ENCODE measurements at places on chromosomes 11 and 22.

- no peak for DNase-seq
Observed at GRCh38 chr11:32781721-32782120, 12.7 kb downstream of the CCDC73 start.

- DNase-seq = no peak
Observed at GRCh38 chr22:48089601-48090331, 1327.3 kb downstream of the TBC1D22A start.

GRCh38 chr22:37663521-37664140 lies 5.1 kb downstream of the PDXP start:
- DNase-seq = no peak

DNA sequence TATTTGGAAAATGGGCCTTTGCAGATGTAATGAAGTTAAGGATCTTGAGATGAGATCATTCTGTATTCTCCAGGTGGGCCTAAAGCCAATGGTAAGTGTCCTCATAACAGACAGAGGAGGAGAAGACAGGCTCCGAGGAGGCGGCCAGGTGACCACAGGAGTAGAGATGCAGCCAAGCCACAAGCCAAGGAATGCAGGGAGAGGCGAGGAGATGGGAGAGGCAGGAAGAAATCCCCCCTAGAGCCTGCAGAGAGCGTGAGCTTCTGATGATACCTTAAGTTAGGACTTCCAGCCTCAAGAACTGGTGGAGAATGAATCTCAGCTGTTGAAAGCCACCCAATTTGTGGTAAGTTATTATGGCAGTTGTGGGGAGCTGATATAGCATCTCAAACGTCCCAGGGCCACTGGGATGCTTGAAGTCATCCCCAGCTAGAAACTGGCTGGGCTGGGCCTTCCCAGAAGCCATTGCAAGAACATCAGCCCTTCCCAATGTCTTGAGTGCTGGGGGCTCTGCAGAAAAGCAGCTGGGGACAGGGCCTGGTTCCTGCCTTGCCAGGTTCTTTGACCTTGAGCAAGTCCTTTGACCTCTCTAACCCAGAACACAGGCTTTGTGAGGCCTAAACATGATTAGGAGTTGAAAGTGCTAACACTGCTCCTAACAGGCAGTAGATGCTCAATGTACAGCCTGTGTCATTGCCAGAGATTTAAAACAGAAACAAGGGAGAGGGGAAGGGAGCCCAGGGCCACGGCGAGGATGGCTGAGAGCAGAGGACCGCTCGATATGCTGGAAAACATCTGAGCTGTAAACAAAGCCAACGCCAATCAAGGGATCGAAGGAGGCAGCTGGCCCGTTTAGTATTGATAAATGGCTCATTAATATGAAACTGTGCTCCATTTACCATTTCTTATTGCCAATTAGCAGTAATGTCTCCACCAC lies 632.3 kb downstream of the TBC1D22A start:
- DNase-seq = no peak

All from dermis blood vessel endothelial cell (primary cell).